ENCODE measurements at places on chromosomes 4 and X. TPM values are rescaled to one million over a fixed set of nuclear protein-coding genes. Genes with fewer than 3 reads are reported as not detected.

Gene PSMD10
- 46.7 TPM for polyA plus RNA-seq

Gene ZIC3
- not detected for polyA plus RNA-seq

Gene TNIP3
- polyA plus RNA-seq: 0.12 TPM

Gene RNF150
- polyA plus RNA-seq: 41.1 TPM

- peak; percentile 92 for DNase-seq
These were observed 105.4 kb upstream of the TBC1D9 start for GRCh38 chr4:140861359-140862176.

Gene BBS7
- polyA plus RNA-seq: 14.1 TPM

GRCh38 chr4:109942292-109942926 is 29.7 kb downstream of the EGF start:
- no peak for DNase-seq

- no peak for DNase-seq
These were observed 24.8 kb upstream of the MSANTD1 start for GRCh38 chr4:3223956-3224748.

Gene MAGEB18
- polyA plus RNA-seq: not detected

Gene XPNPEP2
- polyA plus RNA-seq: 7.9 TPM

Gene DDX53
- not detected for polyA plus RNA-seq

DNA sequence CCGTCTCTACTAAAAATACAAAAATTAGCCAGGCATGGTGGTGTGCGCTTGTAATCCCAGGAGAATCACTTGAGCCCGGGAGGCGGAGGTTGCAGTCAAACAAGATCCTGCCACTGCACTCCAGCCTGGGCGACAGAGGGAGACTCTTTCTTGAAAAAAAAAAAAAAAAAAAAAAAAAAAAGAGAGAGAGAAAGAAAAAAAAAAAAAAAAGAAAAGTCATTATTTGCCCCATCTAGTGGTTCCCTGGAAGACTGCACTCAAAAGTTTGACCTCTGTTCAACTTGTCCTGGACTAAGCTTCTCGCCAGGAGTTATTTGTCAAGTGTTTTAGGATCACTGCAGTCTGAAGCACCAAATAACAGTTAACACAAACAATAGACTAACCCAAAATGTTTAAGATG is 45.3 kb upstream of the KCTD8 start:
- no peak for DNase-seq

GRCh38 chr4:75973766-75974165 is 17.0 kb downstream of the SDAD1 start:
- no peak for DNase-seq

Gene ARHGEF6
- polyA plus RNA-seq: 53.2 TPM

GRCh38 chr4:102169345-102169744 is 175.9 kb downstream of the SLC39A8 start:
- no peak for DNase-seq

DNA sequence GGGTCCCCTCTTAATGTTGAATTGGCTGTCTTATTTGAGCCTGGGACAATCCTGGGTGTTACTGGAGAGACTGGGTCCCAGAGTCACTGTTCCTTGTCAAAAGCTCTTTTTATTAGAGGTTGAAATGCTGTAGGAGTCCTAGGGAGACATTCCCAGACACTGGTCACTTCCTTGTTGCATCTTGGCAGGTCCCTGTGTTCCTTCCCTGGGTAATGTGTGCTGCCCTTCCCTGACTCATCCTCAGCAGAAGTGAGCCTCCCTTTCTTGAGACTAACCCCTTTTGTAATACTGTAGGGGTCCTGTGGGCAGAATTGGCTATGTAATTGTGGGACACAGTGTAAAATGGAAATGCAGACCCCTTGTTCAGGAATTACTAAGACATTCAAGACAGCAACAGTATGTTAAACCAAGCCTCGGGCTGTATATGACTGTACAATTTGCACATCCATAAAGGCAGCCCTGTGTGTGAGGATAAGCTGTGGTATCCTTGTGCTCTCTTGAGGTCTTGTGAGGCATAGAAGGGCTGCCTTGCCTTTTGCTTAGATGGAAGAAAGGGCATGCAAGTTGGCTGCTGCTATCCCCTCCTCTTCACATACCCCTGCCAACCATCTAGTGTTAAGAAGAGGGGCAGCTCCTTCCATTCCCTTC is 53.5 kb downstream of the DCLK2 start:
- DNase-seq: no peak

DNA sequence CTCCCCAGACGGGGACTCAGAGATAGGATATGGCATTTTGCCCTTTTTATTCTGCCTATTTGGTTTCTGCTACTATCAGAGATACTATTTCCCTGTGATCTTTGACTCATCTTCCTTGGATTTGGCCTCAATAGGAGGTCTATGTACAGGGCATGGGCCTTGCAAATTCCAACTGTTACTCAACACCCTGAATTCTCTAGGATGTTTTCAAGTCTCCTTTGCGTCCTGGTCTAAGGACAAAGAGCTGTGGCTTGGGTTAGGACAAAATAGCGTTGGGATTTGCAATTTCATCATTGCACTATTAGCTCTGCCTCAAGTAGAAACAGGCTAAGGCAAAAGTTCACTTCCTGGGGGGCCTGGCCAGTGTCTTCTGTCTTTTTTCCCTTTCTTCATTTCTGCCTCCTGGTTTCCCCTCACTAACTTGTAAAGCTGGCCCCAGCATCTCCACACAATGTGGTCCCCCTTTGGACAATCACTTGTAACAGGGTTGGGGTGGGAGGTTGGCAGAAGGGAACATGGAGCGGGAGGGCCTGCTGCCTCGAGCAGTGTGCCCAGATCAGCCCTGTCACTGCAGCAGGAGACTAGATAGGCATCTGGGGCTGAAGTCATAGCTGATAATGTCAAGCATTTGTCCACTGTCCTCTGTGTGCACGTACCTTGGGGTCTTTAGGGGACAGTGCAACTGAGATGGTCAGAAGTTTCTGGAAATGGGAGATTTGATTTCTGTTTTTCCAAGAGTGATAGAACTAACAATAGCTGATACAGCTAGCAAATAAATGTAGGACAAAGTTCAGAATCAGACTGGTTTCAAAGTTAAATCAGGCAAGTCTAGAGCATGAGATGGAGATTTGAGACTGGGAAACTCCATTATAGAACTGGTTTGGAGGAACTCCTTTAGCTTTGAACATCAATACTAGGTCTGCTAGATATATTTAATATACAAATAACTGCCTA is 25.8 kb upstream of the STBD1 start:
- no peak for DNase-seq

DNA sequence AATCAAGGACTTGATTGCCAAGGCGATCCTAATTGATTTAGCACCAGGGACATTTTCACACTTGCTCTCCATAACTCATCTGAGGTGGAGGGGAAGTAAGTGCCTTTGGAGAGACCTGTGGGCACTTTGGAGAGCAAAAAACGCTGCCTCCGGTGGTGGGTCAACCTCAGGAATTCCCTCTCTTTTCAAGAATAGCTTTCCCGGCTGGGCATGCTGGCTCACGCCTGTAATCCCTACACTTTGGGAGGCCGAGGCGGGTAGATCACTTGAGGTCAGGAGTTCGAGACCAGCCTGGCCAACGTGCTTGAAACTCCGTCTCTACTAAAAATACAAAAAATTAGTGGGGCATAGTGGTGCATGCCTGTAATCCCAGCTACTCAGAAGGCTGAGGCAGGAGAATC is 49.2 kb downstream of the PRPS1 start:
- no peak for DNase-seq

Gene HTN1
- polyA plus RNA-seq: not detected

- DNase-seq: no peak
These were observed 44.0 kb downstream of the ZGRF1 start for GRCh38 chr4:112592717-112593116.

DNA sequence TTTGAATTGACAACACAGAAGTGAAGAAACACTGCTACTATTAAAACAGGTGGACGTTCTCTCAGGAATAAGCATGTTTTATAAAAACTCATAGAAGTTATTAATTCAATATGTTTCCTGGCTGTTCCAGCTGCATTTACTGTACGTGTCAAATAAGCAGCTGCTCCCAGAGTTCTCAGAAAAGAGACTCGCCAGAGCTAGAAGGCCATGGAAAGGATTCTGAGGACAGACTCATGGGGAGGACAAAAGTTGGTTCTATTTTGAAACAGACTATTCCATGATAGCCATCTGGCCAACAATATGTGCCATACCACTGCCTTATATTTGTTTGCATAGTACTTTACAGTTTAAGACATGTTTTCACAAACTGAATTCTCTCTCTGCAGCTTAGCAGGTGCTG is 136.5 kb downstream of the NR3C2 start:
- peak; percentile 51 for DNase-seq

Measured in muscle of arm (tissue), 14 donors.